ENCODE measurements at places on chromosomes 7 and 10. TPM values are rescaled to one million over a fixed set of nuclear protein-coding genes. Genes with fewer than 3 reads are reported as not detected.

The FRMD4A gene
- total RNA-seq, result 26.9 TPM

The DGKI gene
- 2.1 TPM for total RNA-seq

The EBLN1 gene
- total RNA-seq, result not detected

The ASB10 gene
- total RNA-seq, result not detected

The C1QL3 gene
- not detected for total RNA-seq

The FAM131B gene
- total RNA-seq, result 3.8 TPM

The CREB5 gene
- total RNA-seq, result 3.1 TPM
